ENCODE measurements at places on chromosomes 5 and 9.

- no peak for DNase-seq
Observed at GRCh38 chr9:99818500-99818899, 3.2 kb upstream of the NR4A3 start.

DNA sequence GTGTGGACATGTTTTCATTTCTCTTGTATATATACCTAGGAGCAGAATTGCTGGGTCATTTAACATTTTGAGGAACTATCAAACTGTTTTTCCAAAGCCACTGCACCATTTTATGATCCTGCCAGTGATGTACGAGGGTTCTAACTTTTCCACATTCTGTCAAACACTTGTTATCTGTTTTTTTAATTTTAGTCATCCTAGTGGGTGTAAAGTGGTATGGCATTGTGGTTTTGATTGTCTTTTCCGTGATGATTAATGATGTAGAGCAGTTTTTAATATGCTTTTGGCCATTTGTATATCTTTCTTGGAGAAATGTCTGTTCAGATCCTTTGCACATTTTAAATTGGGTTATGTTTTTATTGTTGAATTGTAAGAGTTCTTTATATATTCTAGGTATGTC is 107.0 kb downstream of the MELK start:
- no peak for DNase-seq

GRCh38 chr5:154276973-154277331 is 86.4 kb downstream of the GALNT10 start:
- DNase-seq, result no peak

GRCh38 chr5:7250611-7251010 is 145.3 kb upstream of the ADCY2 start:
- no peak for DNase-seq

GRCh38 chr5:85278193-85278592 is 893.5 kb upstream of the EDIL3 start:
- DNase-seq, result no peak

GRCh38 chr5:145553177-145553576 is 282.0 kb downstream of the PRELID2 start:
- DNase-seq, result no peak

GRCh38 chr9:106119176-106119575 is 424.8 kb downstream of the TMEM38B start:
- DNase-seq, result no peak

DNA sequence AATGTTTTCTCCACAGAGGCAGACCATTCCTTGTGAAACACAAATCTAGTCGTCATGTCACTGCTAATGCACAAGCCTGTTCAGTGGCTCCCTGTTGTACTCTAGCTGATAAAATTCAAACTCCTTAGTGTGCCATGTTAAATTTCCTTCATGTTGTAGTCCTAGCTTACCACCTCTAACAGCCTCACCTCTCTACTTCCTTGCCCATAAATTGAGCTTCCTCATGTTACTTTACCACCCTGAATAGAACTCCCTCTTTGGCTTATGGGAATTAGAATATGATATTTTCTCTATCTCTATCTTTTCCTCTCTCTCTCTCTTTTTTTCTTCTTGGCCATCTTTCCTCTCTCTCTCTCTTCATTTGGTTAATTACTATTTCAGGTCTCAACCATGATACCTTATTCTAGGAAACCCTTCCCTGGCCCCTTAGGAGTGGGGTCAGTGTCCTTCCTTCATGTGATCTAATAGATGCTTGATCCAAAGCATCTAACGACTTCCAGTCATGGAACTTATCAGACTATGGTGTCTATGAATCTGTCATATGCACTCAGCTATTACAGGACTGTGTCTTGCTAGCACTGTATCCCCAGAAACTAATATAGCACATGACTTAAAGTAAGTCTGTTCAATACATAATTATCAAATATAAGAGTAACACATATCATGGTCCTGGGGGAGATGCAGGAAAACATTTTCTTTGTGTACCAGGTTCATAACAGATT is 31.5 kb upstream of the ALDH1A1 start:
- no peak for DNase-seq

DNA sequence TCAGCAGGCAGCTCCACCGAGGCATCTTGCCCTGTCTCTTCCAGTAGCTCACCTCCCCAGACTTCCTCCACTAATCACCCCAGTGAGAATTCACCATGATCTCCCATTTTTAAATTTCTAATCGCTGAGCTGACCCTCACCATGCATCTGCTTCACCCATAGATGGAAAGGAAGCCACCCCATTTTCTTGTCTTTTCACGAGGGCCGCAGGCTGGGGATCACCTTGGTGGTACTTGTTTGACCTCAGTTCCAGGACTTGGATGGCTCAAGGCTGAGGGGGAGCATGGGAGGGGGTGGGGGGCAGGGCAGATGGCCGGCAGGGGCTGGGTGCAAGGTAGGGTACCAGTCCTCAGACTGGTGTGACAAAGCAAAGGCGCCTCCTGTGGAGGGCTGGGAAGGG is 3.6 kb downstream of the PROP1 start:
- DNase-seq, result no peak

GRCh38 chr9:123036893-123037545 is 3.6 kb downstream of the GPR21 start:
- no peak for DNase-seq

- no peak for DNase-seq
Observed at GRCh38 chr5:156420665-156421064, 93.7 kb downstream of the SGCD start.

- no peak for DNase-seq
Observed at GRCh38 chr9:78296201-78296892, 578 bp upstream of the PSAT1 start.

All from stimulated activated CD8-positive, alpha-beta memory T cell treated with anti-CD3 and anti-CD28 coated beads, Interleukin-2, amount 100 ng/mL, for 1 hour (primary cell).